ENCODE measurements at places on chromosomes 7 and 10.

DNA sequence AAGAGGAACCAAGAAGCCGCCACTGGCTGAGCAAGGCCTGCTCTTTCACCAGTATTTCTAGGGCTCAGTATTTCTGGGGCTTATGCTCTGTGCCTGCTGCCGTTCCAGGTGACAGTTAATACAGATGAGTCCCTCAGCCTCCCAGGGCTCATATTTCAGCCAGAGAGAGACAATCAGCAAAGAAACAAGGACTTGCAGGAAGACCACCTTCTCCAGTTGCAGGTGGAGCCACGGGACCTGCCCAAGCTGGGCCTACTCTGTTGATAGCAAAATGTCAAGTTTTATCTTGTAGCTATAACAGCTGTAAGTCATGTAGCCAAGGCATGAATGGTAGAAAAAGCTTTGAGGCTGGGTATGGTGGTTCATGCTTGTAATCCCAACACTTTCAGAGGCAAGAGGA lies 42.7 kb downstream of the NPTX2 start:
- H3K27me3 ChIP-seq, result no peaks in the 10 kb centered on the region
- no peaks in the 10 kb centered on the region for H3K4me1 ChIP-seq
- no peak for DNase-seq
- no peak overlapping the region for H3K27ac ChIP-seq

GRCh38 chr10:93402192-93402591 lies 79.9 kb downstream of the MYOF start:
- no peaks in the 10 kb centered on the region for H3K4me1 ChIP-seq
- H3K4me3 ChIP-seq, result no peak overlapping the region
- no peaks in the 10 kb centered on the region for H3K36me3 ChIP-seq
- H3K27me3 ChIP-seq, result no peaks in the 10 kb centered on the region

- peaks cover under 1% of the 10 kb centered on the region for H3K36me3 ChIP-seq
- H3K27me3 ChIP-seq, result no peaks in the 10 kb centered on the region
- H3K4me3 ChIP-seq, result no peak overlapping the region
These were observed 33.3 kb upstream of the ARMS2 start for GRCh38 chr10:122421054-122421625.

- no peaks in the 10 kb centered on the region for H3K36me3 ChIP-seq
- H3K4me3 ChIP-seq, result no peak overlapping the region
- H3K4me1 ChIP-seq, result peaks cover 6% of the 10 kb centered on the region
- H3K27me3 ChIP-seq, result no peaks in the 10 kb centered on the region
- peak; percentile 35 for DNase-seq
These were observed 23.4 kb downstream of the OR9A2 start for GRCh38 chr7:143003393-143004051.

DNA sequence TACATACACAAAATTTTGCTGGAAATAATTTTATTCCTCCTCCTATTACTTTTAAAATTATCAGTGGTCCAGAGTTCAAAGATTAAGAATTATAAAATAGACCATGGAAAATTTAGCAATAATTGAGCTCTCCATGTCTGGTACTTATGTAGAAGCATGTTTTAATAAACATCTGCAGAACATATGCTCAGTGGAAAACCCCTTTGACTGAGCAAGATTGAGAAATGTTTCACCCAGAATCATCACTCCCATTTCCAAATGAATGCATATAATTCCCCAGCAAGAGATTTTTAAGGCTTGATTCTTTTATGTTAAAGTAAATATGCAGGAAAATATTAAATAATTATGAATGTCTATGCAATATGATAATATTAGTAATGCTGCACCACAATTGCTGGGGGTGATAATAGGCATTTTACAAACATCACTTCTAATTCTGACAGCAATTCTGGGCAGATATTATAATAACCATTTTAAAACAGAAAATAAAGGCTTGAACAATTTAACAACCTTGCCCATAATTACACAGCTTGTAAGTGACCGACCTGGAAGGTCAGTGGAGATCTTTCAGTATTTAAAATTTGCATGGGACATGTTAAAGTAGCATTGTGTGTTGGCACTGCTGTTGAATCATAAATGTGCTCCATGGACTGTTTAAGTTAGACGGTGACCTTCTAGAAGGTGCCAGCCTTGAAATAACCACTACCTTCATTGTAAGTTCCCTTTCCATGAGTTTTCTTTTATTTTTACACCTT lies 45.6 kb upstream of the TES start:
- no peak overlapping the region for H3K27ac ChIP-seq
- H3K4me3 ChIP-seq, result no peak overlapping the region
- no peaks in the 10 kb centered on the region for H3K36me3 ChIP-seq

- no peaks in the 10 kb centered on the region for H3K27me3 ChIP-seq
- H3K4me1 ChIP-seq, result no peaks in the 10 kb centered on the region
- no peak overlapping the region for H3K4me3 ChIP-seq
- DNase-seq, result no peak
These were observed 46.6 kb downstream of the BTRC start for GRCh38 chr10:101400585-101400984.

GRCh38 chr10:3033925-3034324 lies 33.4 kb upstream of the PFKP start:
- H3K27ac ChIP-seq, result no peak overlapping the region
- no peak for DNase-seq
- no peaks in the 10 kb centered on the region for H3K4me1 ChIP-seq
- H3K4me3 ChIP-seq, result no peak overlapping the region
- no peaks in the 10 kb centered on the region for H3K27me3 ChIP-seq

GRCh38 chr10:77156406-77156879 lies 481.2 kb downstream of the KCNMA1 start:
- no peaks in the 10 kb centered on the region for H3K27me3 ChIP-seq
- peak overlapping the region; percentile 38 for H3K27ac ChIP-seq
- H3K36me3 ChIP-seq, result no peaks in the 10 kb centered on the region
- no peak overlapping the region for H3K4me3 ChIP-seq

DNA sequence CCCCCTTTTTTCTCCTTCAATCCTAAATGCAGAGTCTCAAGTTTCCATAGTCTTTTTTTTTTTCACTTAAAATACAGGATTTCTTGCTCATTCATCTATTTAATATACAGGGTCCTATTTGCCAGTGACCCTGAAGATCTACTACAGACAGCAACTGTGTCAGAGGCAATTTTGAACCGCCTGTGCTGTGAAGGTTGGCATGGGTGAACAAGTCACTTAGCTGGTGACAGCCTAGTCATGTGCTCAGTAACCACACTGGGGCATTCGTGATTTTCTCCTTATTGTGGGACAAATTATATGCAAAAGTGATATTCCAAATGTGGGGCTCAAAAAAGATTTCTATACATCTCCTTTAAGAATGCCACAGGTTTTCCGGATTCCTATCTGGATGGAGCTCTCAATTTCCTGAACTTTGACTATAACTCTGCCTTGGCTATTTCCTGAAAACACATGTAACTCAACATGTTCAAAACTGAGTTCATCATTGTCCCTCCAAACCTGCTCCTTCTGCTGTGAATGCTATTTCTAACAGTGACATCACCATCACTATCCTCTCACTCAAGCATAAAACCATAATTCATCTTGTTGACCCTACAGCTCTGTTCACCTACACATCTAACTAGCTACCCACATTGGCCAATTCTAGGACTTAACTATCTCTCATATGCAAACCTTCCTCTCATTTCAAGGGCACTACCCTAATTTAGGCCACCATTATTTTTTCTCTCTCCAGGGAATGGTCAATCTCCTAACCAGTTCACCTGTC lies 36.7 kb downstream of the CDK6 start:
- H3K27me3 ChIP-seq, result no peaks in the 10 kb centered on the region
- H3K27ac ChIP-seq, result no peak overlapping the region
- peaks cover 63% of the 10 kb centered on the region for H3K4me1 ChIP-seq
- H3K36me3 ChIP-seq, result no peaks in the 10 kb centered on the region
- DNase-seq, result no peak

GRCh38 chr7:148135116-148135515 lies 455.4 kb upstream of the C7orf33 start:
- no peak overlapping the region for H3K27ac ChIP-seq
- no peaks in the 10 kb centered on the region for H3K27me3 ChIP-seq
- H3K36me3 ChIP-seq, result no peaks in the 10 kb centered on the region

DNA sequence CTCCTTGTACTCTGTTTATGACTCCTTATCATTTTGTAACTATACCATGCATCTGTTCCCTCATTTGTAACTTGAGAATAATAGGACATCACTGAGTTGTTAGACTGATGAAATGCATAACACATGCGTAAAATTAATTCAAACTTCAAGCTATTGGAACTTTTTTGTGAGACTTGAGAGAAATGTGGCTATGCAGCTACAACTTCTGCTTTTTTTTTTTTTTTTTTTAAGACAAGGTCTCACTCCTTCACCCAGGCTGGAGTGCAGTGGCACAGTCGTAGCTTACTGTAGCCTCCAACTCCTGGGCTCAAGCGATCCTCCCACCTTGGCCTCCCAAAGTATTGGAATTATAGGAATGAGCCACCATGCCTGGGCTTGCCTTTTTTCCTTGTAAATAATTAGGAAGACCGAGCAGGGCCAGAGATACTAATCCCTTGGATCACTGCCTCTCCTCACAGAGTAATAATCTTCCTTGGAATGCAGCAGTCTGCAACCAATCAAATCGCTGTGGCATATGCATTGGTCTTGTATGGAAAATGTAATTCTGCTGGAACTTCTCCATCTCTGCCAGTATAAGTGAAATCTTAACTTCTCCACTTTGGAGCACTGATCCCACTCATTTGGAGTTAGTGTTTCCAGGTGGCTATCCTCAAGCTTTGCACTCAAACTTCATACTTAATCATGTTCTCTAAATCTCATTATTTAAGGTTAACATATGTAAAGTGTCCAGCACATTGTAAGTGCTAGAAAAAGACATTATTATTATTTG lies 2.0 kb upstream of the PANK1 start:
- no peaks in the 10 kb centered on the region for H3K36me3 ChIP-seq
- H3K4me3 ChIP-seq, result no peak overlapping the region
- H3K27me3 ChIP-seq, result no peaks in the 10 kb centered on the region
- H3K27ac ChIP-seq, result no peak overlapping the region
- DNase-seq, result no peak

DNA sequence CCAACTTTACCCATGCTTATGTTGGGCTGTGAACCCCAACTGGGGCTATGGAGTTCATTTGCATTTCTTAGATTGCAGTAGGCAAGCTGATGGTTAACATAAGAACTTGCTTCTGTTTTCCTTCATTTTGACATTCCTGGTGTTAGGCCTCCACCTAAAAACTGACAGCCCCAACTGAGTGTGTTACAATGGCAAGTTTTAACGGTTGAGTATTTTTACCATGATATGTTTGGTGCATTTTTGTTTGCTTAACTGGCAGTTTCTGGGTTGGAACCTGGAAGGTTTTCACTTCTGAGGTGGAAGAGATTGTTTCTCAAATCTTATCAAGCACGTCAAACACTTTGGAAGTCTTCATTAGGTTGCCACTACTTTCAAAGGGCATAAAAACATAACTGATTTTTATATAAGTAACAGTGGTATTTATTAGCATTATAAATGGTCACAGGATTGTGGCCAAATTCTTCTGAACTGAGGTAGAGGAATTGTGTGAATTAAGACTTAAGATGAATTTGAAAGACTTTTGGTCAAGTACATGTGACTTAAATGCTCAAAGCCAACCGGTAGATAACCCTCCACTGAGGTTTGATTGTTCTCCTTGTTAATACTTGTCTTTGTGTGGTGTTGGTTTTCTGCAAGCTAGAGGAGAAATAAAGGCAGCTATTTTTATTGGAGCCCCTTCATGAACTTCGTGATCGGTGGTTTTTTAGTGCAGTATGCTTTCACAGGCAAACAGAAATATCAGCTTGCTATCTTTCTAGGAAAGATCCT lies 2.8 kb downstream of the BMI1 start:
- H3K27ac ChIP-seq, result no peak overlapping the region
- DNase-seq, result no peak
- H3K36me3 ChIP-seq, result no peaks in the 10 kb centered on the region

- no peaks in the 10 kb centered on the region for H3K27me3 ChIP-seq
- H3K4me3 ChIP-seq, result no peak overlapping the region
- no peaks in the 10 kb centered on the region for H3K36me3 ChIP-seq
- no peak overlapping the region for H3K27ac ChIP-seq
- no peak for DNase-seq
These were observed 26.9 kb upstream of the DNAAF5 start for GRCh38 chr7:699476-700170.

- DNase-seq, result no peak
- no peak overlapping the region for H3K4me3 ChIP-seq
- H3K36me3 ChIP-seq, result no peaks in the 10 kb centered on the region
- no peak overlapping the region for H3K27ac ChIP-seq
These were observed 597.2 kb upstream of the ADARB2 start for GRCh38 chr10:2334575-2334974.

- DNase-seq, result peak; percentile 58
- H3K27me3 ChIP-seq, result no peaks in the 10 kb centered on the region
- H3K4me1 ChIP-seq, result peaks cover 27% of the 10 kb centered on the region
- H3K36me3 ChIP-seq, result no peaks in the 10 kb centered on the region
These were observed at the start of gene SFXN2 for GRCh38 chr10:102714621-102715455. Gene SFXN2, plus strand, starts transcription at chr10:102714636. Its CDS starts 12,001 bp downstream, at chr10:102726637.

DNA sequence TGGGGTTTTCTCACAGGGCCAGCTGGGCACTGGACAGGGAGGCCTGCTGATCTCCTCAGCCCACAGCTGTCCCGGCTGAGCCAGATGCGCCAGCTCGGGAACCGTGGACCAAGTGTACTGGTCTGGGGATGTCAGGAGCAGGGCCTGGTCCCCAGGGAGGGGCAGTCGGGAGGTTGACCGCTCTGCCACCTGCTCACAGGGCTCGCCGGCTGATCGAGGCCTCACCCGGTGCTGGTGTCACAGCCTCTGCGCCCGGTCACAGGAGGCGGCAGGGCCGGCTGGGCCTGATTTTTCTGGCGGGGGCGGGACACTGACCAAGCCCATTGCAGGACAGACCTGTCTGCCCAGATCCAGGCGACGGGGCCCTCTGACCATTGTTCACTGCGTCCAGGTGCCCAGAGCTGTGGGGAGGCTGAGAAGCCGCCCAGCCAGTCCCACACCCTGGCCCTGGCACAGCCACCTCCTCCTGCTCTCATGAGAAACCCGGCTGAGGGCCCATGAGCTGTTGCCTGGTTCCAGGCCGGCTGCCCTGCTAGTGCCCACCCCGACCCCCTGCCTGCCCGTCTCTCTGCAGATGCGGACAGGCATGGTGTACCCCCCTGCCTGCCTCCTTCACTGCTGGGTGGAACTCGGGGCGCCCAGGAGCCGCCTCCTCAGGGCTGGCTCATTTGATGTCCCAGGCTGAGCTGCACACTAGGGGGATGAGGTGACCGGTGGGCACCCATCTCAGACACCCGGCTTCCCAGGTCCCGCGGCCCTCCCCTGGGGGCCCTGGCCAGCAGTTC lies 3.0 kb upstream of the TMEM184A start:
- H3K4me1 ChIP-seq, result peaks cover 42% of the 10 kb centered on the region
- no peak overlapping the region for H3K4me3 ChIP-seq
- no peaks in the 10 kb centered on the region for H3K27me3 ChIP-seq
- no peak for DNase-seq
- H3K36me3 ChIP-seq, result no peaks in the 10 kb centered on the region

- no peak overlapping the region for H3K27ac ChIP-seq
- no peaks in the 10 kb centered on the region for H3K4me1 ChIP-seq
- H3K36me3 ChIP-seq, result no peaks in the 10 kb centered on the region
- no peak for DNase-seq
- no peak overlapping the region for H3K4me3 ChIP-seq
- H3K27me3 ChIP-seq, result no peaks in the 10 kb centered on the region
These were observed 82.3 kb downstream of the HTR7 start for GRCh38 chr10:90775351-90776028.
